Stimulated activated CD4-positive, alpha-beta T cell treated with anti-CD3 and anti-CD28 coated beads, Interleukin-15, amount 100 ng/mL, for 24 hours (primary cell): ENCODE measurements at places on chromosomes 16 and 17.

DNA sequence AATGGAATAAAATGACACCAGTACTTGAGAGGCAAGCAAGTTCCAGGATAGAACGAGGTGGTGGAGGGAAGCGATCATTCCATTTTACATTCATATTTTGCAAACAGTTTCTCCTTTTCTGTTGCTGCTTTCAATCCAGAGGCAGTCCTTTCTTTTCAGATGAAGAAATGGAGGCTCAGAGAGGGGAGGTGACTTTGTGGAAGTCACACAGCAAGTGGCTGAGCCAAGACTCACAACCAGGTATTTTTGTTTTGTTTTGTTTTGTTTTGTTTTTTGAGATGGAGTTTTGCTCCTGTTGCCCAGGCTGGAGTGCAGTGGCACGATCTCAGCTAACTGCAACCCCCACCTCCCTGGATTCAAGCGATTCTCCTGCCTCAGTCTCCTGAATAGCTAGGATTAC is 29.3 kb downstream of the GPR142 start:
- no peak for DNase-seq

DNA sequence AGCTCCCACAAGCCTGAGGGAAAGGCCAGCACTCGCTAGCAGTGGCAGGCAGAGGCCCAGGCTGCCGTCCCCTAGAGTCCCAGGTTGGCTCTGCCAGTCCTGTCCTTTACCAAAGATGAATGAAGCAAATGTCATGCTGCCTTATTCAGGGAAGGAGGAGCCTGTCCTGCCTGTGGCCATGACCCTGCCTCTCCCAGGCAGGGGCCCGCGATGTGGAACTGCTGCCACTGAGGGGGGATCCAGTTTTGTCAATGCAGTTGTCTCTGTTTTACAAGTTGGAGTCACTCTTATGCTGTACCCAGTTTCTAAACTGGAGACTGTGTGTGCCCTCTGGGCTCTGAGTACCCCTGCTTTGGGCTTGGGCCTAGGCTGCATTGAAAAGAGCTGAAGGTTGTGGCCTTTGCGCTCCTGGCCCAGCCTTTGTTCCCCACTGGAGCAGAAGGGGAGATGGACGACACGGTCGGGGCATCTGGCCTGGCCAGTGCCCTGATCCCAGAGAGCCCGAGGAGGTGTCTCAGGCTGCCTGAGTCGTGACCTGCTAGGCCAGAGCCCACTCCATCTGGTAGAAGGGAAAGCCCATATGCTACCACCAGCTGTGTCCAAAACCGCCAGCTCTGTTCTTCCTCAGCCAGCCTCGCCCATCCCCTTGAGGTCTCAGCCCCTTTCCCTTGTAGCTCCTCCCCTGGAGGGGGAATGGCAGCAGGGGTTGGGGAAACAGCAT is 5.5 kb downstream of the LIMD2 start:
- DNase-seq = no peak

GRCh38 chr17:2335726-2336214 is 487 bp downstream of the TSR1 start:
- DNase-seq = no peak

DNA sequence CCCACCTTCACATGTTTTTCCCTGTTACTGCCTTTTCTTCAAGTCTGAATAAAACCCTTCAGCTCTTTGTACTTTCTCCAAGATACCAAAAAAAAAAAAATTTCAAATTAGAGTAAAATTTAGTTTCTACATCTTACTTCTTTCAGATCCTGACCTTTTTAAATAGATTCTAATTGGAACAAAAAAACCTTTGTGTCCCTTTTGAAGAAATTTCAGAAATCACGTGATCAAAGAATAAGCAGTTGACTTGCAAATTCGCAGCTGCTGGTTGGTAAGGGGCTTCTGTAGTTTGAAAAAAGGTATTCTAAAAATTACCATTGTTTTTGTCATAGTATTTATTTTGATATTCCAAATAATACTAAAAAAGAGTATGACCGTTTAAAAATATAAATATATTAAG is 71.7 kb downstream of the CDC27 start:
- DNase-seq = no peak

- no peak for DNase-seq
Measured at GRCh38 chr17:1920948-1921351, 91.1 kb downstream of the RPA1 start.

DNA sequence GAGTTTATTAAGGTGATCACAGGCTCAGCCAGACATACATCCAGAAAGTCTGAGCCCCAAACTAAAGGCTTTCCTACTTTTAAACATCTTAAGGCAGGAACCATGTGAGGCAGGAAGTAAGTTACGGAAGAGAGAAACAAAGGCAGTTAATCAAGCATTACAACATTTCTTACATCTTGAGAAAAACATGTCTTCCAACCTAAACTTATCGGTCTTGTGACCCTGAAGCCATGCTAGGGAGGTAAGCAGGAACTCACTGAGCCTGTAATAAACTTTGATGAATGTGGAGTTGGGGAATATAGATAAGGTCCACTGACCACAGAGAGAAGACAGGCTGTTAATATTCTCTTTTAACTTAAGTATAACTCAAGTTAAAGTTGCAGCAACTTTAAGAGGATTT is 3.5 kb upstream of the ACSM3 start:
- DNase-seq = no peak

- no peak for DNase-seq
Measured at GRCh38 chr16:58317608-58318152, 22.9 kb upstream of the PRSS54 start.

DNA sequence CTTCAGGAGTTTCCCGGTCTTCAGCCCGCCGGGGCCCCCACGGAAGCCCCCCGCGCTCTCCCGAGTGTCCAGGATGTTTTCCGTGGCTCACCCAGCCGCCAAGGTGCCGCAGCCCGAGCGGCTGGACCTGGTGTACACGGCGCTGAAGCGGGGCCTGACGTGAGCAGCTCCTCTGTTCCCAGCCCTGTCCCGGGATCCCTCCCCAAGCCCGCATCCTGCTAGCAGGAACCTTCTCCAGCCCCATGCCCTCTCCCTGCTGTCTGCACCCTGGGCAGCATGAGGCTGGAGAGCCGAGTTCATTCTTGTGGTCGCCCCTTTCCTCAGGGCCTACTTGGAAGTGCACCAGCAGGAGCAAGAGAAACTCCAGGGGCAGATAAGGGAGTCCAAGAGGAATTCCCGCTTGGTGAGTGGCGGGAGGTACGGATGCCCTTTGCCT is 10.1 kb downstream of the RIPOR1 start:
- DNase-seq = no peak

DNA sequence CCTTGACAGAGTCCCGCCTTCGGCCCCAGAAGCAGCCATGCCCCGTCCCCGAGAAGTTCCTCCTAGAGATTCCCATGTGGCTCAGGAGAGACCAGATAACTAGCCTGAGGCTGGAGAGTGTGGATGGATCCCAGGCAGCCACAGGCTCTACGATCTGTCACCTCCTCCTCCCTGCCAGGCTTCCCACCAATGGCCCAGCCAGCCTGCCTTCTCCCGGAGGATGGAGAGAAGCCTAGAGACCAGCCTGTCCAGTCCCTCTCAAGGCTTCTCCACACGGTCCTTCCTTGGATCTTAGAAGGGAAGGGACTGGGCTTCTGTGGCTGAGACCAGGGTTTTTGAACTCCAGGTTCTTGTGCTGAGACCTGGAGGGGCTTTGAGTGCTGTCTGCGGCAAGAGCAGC is 1.6 kb upstream of the SMTNL2 start:
- no peak for DNase-seq
